Activated CD4-positive, alpha-beta T cell treated with anti-CD3 and anti-CD28 coated beads, Interleukin-2, amount 50 U/mL, for 24 hours (primary cell): ENCODE measurements at places on chromosomes 1 and 21.

DNA sequence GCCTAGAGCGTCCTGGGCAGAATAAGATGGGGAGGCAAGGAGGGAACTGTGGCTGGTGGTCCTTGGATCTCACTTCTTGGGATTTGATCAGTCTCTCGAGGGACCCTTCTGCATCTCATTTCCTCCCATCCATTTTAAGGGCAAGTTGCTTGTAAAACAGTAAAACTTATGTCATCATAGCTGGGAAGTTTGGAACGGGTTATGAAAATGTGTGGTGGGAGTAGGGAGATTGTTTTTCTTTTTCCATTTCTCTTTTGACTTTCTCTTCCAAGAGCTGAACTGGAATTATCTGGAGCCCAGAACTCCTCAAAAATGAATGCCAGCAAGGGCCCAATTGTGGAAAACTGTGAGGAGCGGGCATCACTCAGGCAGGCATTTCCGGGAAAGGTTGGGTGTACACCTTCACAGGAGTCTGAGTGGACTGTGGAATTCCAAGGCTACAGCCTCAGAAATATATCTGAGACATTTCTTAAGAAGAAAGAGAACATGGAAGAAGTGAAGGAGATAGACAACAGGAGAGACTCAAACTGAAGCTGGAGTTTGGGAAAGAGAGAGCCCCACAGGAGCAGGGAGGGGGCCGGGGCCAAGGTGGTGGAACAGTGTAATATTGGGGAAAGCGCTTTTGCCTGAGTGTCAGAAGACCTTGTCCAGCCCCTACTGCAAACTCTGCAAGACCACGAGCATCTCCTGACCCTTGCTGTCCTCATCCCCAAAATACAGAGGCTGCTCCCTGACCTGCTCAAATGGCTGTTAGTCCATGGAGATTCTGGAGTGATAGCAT is 185.1 kb downstream of the FOXD2 start:
- DNase-seq: no peak

- DNase-seq: no peak
Measured at GRCh38 chr1:84069236-84069845, 70.4 kb upstream of the TTLL7 start.

DNA sequence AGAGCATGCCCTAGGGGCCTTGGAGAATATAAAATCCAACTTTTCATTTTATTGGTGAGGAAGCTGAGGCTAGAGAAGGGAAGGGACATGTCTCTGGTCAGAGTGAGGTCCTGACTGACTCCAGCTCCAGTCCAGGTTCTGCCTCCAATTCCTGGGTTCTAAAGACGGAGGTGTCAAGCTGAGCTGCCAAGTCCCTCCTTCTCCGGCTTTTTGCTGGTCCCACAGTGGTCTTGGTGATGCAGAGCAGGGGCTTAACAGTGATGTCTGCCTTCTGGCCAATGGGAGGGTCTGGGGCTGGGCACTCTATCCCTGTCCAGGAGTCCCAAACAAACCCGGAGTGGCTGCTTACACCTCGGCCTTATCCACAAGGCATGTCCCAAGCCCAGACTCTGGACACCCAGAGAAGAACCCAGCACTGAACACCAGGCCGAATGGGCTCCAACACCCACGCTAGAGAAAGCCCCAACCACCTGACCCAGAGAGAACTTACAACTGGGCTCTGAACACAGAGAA is 104.8 kb downstream of the EBNA1BP2 start:
- DNase-seq: no peak

DNA sequence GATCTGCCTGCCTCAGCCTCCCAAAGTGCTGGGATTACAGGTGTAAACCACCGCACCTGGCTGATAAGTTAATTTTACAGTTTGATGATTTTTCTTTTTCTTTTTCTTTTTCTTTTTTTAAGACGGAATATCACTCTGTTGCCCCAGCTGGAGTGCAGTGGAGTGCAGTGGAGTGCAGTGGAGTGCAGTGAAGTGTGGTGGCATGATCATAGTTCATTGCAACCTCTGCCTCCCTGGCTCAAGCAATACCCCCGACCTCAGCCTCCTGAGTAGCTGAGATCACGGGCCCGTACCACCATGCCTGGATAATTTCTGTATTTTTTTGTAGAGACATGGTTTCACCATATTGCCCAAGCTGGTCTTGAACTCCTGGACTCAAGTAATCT is 84.4 kb upstream of the CXADR start:
- no peak for DNase-seq

- no peak for DNase-seq
Measured at GRCh38 chr1:111990026-111990877, 784 bp upstream of the KCND3 start.
